HS-5 (cell line): ENCODE measurements at places on chromosomes 3 and 15.

GRCh38 chr3:14652-15051, 181.9 kb upstream of the CHL1 start:
- no peak for DNase-seq

DNA sequence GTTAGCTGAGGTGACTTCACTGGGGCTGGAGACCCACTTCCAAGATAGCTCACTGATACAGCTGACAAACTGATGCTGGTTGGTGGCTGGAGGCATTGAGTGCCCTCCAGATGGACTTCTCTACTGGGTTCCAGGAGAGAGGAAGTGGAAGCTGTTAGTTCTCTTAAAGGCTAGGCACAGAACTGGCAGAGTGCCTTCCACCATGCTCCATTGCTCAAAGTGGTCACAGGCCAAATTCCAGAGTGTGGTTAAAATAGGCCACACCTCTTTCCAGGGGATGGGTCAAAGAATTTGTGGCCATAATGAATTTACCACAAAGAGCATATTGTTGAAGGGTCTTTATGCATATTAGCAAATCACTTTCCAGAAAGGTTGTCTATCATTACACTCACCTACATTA, 74.2 kb downstream of the NMD3 start:
- no peak for DNase-seq

- no peak for DNase-seq
Measured at GRCh38 chr3:128984596-128984995, 9.3 kb downstream of the CFAP92 start.

GRCh38 chr15:90711842-90712241, 5.3 kb upstream of the BLM start:
- no peak for DNase-seq
